ENCODE measurements at places on chromosomes 11 and 22.

- DNase-seq: no peak
These were observed 50.5 kb downstream of the BDNF start for GRCh38 chr11:27649800-27650199.

DNA sequence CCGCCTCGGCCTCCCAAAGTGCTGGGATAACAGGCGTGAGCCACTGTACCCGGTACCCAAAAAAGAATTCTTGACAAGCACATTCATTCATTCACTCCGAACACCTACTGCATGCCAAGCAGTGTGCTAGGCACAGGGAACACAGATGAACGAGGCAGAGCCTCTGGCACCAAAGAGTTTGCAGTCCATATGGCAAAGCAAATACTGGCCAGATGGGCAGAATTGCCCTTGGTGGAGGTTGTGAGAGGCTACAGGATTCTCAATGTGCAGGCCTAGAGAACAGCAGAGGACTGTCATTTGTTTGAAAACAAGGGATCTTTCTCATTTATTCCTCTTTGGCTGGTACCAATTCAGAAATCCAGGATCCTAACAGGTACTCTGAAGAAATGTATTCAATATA lies 27.5 kb upstream of the MTCH2 start:
- DNase-seq: no peak

GRCh38 chr11:79332017-79332416 lies 108.8 kb downstream of the TENM4 start:
- DNase-seq: no peak

DNA sequence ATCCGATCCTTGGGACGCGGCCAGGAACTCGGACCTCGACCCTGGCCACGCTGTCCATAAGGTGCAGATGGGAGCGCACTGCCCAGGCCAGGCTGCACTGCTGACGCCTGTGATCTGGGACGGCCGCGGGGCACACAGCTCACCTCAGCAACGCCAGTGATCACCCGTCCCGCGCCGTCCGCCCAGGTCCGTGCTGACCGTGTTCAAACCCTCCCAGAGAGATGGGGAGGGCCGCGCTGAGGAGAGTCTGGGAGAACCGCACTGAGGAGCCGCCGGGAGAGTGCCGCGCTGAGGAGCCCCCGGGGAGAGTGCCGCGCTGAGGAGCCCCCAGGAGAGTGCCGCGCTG lies 636 bp downstream of the KCNQ1OT1 start:
- DNase-seq: no peak

DNA sequence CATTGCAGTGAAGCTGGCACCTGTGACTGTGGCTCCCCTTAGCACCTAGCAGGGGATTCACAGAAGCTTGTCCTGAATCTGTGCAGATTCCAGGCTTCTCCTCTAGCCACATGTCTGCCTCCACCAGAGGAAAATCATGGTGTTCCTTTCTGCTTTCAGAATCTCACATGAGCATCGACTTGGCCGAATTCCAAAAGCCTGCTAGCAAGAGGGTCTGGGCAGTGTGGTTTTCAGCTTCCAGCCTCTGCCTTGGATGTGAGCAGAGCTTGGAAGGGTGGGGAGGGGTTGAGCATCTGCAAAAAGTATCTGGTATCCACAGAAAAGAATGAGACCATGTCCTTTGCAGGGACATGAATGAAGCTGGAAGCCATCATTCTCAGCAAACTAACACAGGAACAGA lies 911.1 kb downstream of the TBC1D22A start:
- no peak for DNase-seq

DNA sequence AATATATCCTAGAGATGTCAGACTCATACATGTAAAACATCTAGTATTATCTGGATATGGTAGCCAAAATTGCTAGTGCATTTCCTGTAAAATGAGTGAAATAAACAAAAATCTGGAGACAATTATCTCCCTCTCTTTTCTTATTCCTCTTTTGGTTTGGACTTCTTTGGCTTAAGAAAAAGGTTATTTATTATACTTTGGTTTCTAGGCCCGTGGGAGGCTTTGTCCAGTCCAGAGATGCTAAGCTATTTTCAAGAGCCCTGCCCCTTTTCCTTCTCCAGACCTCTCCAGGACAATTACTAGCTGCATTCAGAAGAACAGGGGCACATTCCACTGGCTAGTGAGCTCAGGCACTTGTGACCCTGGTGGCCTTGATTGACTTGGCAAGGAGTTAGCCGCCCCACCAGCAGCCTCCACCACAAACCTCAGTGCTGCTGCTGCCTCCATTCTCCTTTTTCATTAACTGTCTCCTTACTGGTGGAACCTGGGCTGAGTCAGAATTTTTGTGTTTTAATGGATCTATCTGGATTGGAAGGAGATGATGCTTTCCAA lies 747.3 kb upstream of the TENM4 start:
- no peak for DNase-seq

GRCh38 chr22:31162015-31162765 lies 2.2 kb downstream of the RNF185 start:
- no peak for DNase-seq

GRCh38 chr11:64451856-64452255 lies 92.9 kb downstream of the RPS6KA4 start:
- DNase-seq: no peak

DNA sequence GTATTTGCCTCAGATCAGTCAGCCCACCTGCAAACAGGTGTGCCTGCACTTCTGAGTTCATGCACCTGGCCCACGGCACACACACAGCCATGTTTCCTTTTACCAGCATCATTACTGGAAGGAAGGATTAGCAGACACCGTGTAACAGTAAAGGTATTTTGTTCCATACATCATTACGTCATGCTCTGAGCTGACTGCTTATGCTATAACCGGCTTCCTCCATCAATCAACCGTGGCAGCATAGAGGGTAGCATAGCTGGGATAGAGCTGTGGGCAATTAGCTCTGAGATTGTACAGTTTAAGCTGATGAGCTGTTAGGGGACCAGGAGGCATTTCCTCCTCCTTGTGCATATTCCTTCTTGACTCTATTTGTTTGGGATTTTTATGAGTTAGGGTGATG lies 102.4 kb downstream of the ME3 start:
- no peak for DNase-seq

GRCh38 chr22:50175191-50175461 lies 4.6 kb downstream of the PANX2 start:
- no peak for DNase-seq

- no peak for DNase-seq
These were observed 362.1 kb upstream of the PDGFD start for GRCh38 chr11:104526006-104526405.

- no peak for DNase-seq
These were observed 1100.9 kb downstream of the DLG2 start for GRCh38 chr11:84526250-84526649.

- DNase-seq: no peak
These were observed 25.2 kb downstream of the OR51E2 start for GRCh38 chr11:4672470-4672869.

DNA sequence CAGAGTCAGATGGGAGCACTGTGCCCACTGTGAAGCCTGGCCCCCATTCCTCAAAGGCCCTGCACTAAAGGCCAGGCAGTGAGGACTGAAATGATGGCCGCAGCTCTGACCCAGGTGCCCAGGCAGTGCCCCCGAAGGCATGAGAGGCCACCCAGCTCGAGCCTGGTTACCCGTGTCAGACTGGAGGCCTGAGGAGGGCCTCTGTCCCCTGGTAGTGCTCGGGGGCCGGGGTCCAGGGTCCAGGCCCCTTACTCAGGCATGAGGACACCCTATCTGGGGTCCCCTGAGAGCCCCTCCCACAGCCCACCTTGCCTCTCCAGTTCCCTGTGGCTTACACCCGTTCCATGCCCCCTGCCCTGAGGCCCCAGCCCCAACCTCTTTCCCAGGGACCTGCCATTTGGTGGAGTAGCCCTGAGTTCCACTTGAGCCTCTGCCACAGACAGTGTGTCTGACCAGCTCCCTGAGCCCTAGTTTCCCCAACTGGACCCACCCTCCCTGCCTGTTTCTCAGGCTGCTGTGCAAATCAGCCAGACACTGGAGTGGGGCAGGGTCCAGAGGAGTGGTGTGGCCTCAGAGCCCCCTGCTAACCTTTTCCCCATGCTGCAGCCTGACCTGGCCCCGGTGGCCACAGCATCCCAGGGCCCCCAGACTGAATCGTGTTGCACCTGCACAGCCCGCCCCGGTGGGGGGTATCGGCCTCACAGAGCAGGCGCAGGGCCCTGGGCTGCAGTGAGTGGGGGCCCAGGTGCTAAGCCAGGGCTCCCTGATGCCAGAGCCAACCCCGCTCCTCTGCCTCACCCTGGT lies 10.8 kb upstream of the ANKRD13D start:
- no peak for DNase-seq

GRCh38 chr11:37843603-37844002 lies 1245.6 kb upstream of the RAG2 start:
- no peak for DNase-seq

Measured in SJCRH30 (cell line).